HTR-8/SVneo (cell line): ENCODE measurements at places on chromosomes 1 and 21.

- no peak for DNase-seq
Measured at GRCh38 chr1:41385398-41386195, 24.4 kb downstream of the FOXO6 start.

GRCh38 chr1:219223496-219223895, 49.8 kb downstream of the LYPLAL1 start:
- no peak for DNase-seq

GRCh38 chr1:183461350-183461749, 10.9 kb upstream of the SMG7 start:
- no peak for DNase-seq

- no peak for DNase-seq
Measured at GRCh38 chr1:221246628-221247415, 367.6 kb downstream of the HLX start.

GRCh38 chr1:42442662-42443061, 13.2 kb downstream of the ZMYND12 start:
- no peak for DNase-seq

DNA sequence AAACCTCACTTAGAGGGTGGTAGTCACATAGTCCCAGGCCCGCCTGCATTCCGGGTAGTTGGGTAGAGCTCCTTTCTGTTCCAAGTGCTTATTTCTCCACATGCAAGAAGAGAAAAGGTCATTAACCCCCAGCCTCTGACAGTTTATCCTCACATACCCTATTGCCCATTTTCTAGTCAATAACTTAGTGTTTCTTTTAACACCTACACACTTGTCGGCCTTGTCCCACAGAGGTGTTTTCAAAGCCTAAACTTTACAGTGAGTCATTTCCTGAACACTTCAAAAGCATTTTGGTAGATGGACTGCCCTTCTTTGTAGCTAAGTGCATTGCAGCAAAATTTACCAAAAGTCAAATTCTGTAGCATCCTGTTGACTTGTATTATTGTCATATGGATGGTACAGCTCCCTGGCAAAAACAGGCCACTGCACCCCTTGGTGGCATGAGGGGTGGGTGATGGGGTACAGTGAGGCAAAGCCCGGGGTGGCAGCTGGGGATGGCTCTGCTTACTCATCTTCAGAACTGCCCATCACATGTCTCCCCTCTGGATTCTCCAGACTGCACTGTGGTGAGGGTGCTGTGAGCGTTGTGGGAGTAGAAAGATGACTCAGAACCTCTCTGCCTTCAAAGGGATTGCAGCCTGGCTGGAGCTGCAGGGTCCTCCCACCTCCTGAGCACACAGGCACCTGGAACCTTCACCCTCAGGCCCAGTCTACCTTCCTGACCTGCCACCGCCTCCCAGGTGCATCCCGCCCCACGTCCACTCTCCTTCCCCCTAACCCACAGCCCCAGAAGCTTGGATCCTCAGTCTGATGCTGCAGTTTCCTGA, 45.8 kb upstream of the DMRTB1 start:
- peak; percentile 67 for DNase-seq

- peak; percentile 85 for DNase-seq
Measured at GRCh38 chr1:228459091-228459993, 27.8 kb upstream of the RNF187 start.

DNA sequence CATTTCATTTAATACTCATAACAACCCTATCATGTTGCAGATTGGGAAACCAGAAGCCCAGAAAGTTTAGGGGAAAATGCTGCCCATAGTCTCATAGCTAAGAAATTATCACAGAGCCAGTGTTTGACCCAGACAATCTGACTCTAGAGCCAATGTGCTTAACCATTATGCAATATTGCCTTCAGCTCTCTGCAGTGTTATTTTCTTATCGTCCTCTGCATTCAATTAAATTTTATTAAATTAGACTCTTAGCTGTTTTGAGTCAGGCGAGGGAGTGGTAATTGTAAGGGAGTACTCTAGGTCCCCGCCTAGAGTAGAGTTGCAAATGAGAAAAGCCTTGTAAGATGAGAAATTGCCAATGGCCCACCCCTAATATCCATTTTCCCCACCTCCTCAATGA, 191.1 kb downstream of the TTLL7 start:
- no peak for DNase-seq

DNA sequence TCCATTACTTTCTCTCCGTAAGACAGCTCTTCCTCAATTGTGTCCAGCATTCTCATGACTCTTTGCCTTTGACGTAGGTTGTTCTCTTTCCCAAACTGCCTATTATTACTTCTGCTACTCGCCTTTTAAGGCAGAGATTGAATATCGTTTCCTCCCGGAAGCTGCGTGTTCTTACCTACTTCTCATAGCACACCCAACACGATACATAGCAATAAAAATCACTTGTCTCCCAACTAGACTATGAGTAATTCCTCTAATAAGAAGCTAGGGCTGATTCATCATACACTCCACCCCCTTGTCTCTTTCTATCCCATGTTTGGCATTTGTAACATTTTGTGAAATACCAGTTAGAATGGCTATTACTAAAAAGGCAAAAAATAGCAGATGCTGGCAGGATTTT, 55.8 kb upstream of the SGIP1 start:
- DNase-seq: peak; percentile 44

- no peak for DNase-seq
Measured at GRCh38 chr1:213782941-213783672, 204.7 kb upstream of the PROX1 start.

DNA sequence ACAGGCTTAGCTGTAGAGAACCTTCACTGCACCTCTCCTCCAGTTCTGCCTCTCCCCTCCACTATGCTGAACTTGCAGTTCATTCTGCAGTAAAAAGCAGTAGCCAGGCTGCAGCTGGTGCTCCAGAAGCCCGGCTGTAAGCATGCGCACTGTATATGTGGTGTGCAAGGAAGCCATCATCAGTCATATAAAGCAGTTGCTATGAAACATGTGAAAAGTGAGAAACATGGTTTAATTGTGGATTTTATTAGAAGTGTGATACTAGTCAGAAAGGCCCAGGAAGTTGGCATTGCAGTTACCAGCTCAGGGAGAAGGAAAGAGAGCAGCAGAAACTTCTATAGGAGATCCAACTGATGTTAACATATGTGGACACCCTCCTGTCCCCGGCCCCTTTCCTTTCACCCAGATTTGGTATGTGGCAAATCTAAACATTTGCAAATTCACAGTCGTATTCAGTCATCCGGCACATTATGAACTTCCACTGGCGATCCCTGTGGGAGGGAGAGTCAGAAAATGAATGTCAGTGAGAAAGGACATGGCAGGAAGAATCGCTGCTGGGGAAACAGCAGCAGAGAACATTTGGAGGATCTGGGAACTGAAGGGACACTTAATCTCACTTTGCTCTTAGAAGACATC, 32.8 kb downstream of the DPT start:
- DNase-seq: no peak

DNA sequence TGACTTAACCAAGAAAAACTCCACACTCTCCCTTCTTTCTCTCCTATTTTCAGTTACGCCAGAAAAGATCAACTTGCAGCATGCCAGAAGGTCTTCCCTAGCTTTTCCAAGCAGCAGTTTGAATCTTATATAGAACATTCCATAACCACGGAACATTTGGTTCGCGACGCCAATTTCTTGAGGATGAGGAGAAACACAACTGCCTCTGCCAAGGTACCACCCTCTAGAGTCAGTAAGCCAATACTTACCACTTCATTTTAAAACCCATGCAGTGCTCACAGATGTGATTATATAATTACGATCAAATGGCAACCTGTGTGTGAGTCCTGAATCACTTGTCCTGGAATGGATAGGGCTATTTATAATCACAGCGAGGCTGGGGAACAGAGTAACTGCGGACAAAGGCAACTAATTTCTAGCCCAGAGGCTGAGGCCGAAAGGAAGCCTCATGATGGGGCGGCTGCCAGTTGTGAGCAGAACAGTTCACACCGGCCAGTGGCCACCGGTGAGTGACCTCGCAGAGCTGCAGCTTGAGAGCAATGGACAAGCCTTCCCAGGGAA, 43.2 kb upstream of the BACE2 start:
- DNase-seq: no peak

- no peak for DNase-seq
Measured at GRCh38 chr1:218048828-218049420, 236.2 kb upstream of the RRP15 start.

GRCh38 chr1:236421850-236422516, 27.9 kb downstream of the EDARADD start:
- DNase-seq: no peak

DNA sequence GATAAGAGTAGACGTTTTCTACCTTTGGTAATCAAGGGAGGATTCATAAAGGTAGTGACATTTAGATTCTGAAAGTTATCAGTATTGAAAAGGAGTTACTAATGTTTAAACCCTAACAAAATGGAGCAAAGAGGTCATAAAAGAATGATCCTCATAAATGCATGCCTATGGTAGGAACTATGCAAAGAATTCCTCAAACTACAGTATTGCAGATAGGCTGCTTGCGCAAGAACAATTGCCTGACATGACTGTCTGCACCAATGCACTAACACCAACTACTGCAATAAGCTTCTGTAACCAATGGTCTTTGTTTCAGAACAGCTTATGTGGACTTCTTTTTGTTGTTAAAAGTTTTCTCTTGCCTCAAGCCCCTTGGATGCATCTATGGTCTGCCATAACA, 597.3 kb upstream of the ADGRL4 start:
- no peak for DNase-seq

DNA sequence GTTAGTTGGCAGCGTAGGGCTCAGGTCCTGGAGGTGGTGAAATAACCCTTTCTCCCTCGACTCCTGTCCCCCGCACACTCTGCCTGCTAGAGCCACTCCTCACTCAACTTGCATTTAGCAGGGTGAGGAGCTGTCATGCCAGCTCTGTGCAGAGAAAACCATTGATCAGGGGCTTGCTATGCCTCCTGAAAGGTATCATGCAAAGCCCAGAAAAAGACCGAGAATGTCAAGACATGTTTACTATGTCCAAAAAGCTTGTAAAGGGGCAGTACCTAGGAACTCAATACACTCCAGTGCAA, 18.0 kb downstream of the ALDH4A1 start:
- no peak for DNase-seq

- DNase-seq: no peak
Measured at GRCh38 chr1:12567288-12567819, 50.7 kb downstream of the DHRS3 start.

DNA sequence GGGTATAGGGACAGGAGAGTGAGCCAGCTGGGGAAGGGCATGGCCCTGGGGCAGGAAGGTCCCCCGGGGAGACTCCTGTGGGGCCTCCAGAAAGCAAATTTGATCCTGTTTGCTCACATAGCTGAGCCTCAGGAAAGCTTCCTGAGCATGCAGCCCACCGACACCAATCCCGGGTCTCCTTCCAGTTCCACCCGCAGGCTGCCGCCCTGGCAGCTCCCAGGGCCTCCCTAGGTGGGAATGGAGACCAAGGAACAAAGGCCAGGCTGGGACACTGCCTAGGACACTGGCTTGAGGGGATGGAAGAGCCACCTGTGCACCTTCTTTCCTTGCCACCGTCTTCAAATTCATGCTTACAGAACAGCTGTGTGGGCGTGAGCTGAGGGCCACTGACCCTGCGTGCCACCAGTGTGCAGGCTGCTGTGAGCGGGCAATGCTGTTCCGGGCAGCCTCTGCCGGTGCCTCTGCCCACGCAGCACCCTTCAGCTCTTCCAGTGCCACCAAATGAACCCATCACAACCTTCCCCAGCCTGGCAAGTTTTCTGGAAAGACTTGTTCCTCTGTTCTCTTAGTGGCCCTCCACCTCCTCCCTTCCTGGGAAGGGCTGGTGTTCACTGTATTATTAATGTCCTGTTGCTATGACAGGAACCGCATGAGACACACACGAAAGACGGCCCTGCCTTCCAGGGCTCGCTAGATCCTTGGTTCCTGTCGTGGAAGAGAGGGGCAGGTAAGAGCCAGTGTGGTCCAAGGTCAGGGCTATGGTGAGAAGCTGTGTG, 53.6 kb downstream of the ACBD3 start:
- DNase-seq: no peak

- no peak for DNase-seq
Measured at GRCh38 chr1:220421508-220421907, 106.4 kb upstream of the MARK1 start.
